ENCODE measurements at places on chromosomes 2 and 18. TPM values are rescaled to one million over a fixed set of nuclear protein-coding genes. Genes with fewer than 3 reads are reported as not detected.
A peak's percentile ranks its signal among the peaks of the same experiment; 100 is the strongest.

GRCh38 chr2:207599636-207600035 is 25.6 kb downstream of the METTL21A start:
- DNase-seq = no peak

The UGT1A6 gene
- polyA plus RNA-seq = not detected

- no peak for DNase-seq
Measured at GRCh38 chr18:68735483-68736343, 20.8 kb upstream of the TMX3 start.

GRCh38 chr2:105820691-105821090 is 76.0 kb downstream of the NCK2 start:
- DNase-seq = no peak

- DNase-seq = no peak
Measured at GRCh38 chr18:8777846-8778245, 72.5 kb downstream of the MTCL1 start.

DNA sequence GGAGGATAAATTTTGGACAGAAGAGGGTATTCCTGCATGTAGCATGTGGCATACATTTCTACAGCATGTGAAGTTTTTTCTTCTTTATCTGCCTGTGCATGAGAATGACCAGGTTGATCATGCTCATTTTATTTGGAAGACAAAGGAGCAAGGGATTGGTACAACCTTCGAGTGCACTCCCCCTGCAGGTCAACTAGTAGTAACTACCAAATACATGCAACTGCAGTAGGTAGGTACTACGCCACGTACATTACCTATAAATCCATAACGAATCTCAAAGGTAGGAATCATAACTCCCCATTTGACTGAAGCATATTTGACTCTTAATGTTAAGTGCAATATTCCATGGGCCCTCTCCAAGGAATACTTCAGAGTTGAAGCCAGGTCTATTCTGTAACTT is 763.9 kb downstream of the TSN start:
- no peak for DNase-seq

GRCh38 chr2:239369631-239370161 is 31.1 kb downstream of the HDAC4 start:
- peak; percentile 89 for DNase-seq

GRCh38 chr2:58502931-58503330 is 261.8 kb upstream of the FANCL start:
- no peak for DNase-seq

GRCh38 chr2:130852521-130853115 is 15.9 kb downstream of the ARHGEF4 start:
- DNase-seq = no peak

GRCh38 chr2:171902840-171903420 is 8.9 kb upstream of the SLC25A12 start:
- no peak for DNase-seq

DNA sequence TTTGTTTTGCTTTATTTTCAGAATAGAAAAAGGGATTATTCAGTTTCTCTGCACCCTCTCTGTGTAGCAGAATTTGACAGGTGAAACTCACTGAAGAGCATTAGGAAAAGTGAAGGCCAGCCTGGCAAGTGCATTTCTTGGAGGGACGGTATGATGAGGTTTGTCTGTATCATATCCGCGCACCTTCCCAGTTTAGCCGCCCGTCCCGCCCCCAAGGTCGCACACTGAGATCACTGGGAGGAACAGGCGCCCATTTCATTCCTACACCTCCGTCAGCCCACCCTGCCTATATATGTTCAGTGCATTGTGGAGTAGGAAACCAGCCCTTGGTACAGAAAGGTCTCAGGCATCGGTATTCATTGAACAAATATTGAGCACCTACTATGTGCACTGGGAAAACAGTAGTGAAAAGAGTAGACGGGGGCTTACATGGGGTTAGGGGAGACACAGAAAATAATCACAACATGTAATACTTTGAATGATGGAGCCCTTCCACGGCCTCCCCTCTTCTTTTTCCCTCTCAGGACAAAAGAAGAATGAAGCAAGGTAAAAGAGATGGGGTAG is 678 bp upstream of the FECH start:
- no peak for DNase-seq

The PLCD4 gene
- not detected for polyA plus RNA-seq

DNA sequence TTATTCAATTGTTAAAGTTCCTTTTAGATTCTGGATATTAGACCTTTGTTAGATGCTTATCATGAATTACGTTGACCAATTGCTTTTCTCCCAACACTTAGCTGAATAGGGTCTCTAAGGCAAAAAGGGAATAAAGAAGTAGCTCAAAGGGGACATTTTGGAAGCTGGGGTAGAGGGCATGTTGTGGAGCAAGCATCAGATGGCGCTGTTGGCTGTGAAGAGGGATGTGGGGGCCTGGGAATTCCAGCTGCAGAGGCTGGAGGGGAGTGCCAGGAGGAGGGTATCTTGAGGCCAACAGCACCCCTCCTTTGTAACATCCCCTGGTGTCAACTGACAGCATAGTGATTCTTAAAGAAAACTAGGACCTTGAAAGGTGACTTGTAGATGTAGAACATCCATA is 198.2 kb downstream of the ADCYAP1 start:
- DNase-seq = no peak

The KIAA2012 gene
- not detected for polyA plus RNA-seq
